Neural progenitor cell (in vitro differentiated cells): ENCODE measurements at places on chromosomes 7 and 10. TPM values are rescaled to one million over a fixed set of nuclear protein-coding genes. Genes with fewer than 3 reads are reported as not detected.

- DNase-seq, result no peak
Measured at GRCh38 chr10:14621037-14621436, 153.7 kb downstream of the FAM107B start.

LMOD2 gene
- not detected in 2 replicates for total RNA-seq

- DNase-seq, result no peak
Measured at GRCh38 chr7:38373155-38373554, 99.7 kb upstream of the TARP start.

DNA sequence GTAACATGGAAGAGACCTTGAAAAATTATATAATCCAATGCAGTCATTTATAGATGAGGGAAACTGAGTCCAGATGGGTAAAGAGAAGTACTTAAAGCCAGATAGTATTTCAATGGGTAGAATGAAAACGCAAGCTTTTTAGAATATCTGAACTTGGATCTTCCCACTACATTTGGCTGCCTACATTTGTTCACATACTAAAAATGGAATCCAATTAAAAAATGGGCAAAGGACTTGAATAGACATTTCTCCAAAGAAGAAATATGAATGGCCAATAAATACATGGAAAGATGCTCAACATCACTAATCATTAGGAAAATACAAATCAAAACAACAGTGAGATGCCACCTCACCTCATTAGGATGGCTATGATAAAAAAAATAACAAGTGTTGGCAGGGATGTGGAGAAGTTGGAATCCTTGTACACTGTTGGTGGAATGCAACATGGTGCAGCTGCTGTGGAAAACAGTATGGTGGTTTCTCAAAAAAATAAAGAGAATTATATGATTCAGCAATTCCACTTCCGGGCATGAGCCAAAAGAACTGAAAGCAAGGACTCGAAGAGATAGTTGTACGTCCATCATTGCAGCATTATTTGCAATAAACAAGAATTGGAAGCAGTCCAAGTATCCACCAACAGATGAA, 188.0 kb downstream of the FRMD4A start:
- no peak for DNase-seq

GRCh38 chr10:101020427-101021075, 10.4 kb downstream of the PDZD7 start:
- DNase-seq, result no peak

- DNase-seq, result no peak
Measured at GRCh38 chr7:50418526-50419290, 31.4 kb downstream of the FIGNL1 start.

MMD2 gene
- total RNA-seq, result 0.28 TPM in 1 of 2 replicates, not detected in the other

DNA sequence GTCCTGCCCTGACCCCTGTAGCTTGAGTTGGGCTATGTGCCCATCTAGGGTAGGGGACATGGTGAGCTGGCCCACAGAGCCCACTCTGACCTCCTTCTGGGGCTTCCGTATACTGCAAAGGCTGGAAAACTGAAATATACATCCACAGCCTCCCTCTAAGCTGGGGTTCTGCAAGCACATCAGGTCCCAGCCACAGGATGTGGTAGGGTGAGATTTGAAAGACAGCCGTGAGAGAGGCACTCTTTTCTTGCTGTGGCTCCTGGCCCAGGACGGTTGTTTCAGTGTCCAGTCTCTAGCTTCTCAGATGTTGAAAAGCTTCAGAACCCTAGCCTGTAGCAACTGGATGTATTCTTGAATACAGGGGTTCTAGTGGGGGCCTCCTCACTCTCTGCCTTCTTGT, 60.1 kb upstream of the ADRB1 start:
- DNase-seq, result no peak

DNA sequence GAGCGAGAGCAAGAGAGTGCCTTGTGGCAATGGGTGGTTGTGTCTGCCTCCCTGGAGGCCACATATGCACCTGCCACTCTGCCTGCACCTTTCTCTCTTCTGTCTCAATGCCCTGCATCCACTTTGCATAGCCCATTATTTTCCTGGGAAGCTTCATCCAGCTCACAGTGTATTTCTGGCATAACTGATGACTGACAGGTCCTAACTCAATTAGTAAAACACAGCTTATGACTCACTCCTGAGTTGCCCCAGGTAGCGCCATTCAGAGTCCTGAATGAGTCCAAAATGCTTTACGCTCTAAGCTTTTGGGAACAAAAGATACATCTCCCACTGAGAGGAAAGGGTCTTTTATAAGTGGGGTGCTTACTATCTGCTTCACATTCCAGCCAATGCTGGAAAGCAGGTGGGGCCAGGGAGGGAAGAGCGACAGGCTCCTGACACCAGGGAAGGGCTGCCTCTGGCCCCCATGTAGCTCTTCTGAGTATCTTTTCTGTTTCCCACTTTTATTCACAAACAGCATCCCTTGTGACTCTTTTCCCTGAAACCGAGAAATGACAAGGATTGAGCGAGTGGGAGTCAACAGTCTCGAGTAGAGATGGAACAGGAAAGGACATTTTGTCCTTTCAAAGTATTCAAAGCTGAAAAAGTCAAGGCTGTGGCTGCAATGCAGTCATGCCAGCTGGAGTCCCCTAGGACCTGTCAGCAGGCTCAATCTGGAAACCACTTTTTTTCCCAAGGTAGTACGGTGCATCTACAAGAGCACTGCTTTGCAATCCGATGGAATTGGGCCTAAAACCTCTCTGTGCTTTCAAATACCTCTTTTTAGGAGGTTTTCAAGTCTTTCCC, 479.3 kb upstream of the PODXL start:
- peak; percentile 81 for DNase-seq

- no peak for DNase-seq
Measured at GRCh38 chr10:89314676-89315075, 12.8 kb downstream of the IFIT2 start.

GRCh38 chr7:32532716-32533115, 37.4 kb downstream of the AVL9 start:
- DNase-seq, result no peak

DNA sequence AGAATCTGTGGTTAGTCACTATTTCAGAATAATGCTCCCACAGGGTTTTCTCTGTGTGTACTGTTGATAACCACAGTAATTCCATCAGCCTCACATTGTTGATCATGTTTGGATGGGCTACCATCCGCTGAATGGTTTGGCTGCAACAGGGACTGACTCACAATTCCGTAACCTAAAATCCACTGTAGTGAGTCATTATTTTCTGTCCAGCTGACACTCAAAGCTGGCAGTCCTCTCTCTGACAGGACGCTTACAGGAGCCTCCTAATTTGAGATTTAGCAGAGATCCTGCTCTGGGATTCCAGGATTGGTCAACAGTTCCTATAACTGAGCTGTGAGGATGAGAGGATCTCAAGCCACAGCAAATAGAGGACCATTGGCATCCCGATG, 32.7 kb downstream of the VWA2 start:
- DNase-seq, result no peak

PCLO gene
- 2.0 and 2.5 TPM in 2 replicates for total RNA-seq

OR2A42 gene
- 0.15 TPM in 1 of 2 replicates, not detected in the other for total RNA-seq

ADCY1 gene
- 7.4 and 8.5 TPM in 2 replicates for total RNA-seq

GPR146 gene
- total RNA-seq, result 0.79 and 3.5 TPM in 2 replicates

LRRC17 gene
- total RNA-seq, result 4.3 and 4.6 TPM in 2 replicates

DNA sequence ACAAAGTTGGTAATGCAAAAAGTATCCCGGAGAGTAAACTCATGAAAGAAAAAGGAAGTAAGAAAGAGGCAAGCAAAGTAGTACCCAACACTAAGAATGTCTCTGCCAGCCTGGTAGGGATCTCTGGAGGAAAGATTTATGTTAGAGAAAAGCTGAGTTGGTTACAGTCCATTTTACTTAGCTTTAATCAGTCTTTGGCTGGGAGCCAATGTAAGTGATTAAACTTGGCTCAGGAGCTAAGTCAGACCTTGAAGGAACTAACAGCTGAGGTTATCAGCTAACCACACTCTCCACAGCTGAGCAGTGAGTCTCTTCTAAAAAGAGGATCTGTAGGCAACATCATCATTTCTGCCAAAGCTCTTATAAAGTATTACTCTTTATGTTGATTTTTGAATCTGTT, 148.0 kb downstream of the ANKRD7 start:
- DNase-seq, result no peak

IKZF1 gene
- 0.11 and 0.19 TPM in 2 replicates for total RNA-seq

- DNase-seq, result no peak
Measured at GRCh38 chr7:108453320-108453719, 2.9 kb downstream of the NRCAM start.

- DNase-seq, result no peak
Measured at GRCh38 chr7:130986261-130986690, 252.3 kb upstream of the KLF14 start.

DNA sequence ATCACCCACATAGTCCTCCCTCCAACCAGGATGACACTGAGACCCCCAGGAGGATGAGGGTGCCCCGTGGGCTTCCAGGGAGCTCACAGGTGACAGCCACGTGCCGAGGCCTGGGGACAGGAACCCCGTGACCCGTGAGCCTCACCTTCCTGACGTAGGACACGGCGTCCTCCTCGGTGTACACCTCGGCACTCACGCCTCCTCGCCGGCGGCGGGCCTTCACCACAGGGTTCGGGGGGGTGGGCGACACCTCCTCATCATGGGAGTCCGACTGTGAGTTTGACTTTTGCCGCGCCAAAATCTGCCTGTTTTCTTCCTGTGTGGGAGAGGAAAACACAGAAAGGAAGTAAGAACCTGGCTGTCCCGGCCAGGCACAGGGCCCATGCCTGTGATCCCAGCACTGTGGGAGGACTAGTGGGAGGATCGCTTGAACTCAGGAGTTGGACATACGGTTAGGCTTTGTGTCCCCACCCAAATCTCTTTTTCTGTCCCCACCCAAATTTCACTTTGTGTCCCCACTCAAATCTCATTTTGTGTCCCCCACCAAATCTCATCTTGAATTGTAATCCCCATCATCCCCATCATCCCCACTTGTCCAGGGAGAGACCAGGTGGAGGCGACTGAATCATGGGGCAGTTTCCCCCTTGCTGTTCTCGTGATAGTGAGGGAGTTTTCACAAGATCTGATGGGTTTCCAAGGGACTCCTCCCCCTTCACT, 45.9 kb upstream of the DNAAF5 start:
- no peak for DNase-seq

DNA sequence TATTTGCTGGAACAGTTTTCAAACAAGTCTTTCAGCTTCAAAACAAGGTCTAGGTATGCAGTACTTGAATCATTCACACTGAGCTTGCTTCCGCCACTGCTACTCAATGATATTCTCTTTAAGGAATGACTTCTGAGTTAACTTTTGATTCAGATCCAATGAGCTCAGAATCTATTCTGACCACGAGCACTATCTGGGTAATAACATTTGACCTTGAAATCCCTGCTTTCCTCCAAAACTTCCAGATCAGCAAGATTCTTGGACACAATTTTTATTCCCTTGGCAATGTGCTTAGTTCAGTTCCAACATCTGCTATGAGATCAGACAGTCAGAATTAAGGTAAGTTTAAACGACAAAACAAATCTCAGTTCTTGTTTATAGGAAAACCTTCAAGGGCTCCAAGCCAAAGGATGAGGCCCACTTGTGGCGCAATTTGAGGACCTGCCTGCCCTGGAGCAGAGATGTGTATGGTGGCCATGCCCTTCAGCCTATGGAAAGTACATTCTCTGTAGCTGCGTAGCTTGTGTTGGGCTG, 87.2 kb downstream of the RNF216 start:
- no peak for DNase-seq

- no peak for DNase-seq
Measured at GRCh38 chr7:83956104-83956503, 238.5 kb downstream of the SEMA3A start.

- DNase-seq, result peak; percentile 82
Measured at GRCh38 chr7:108328174-108328651, 128.0 kb downstream of the NRCAM start.

GRCh38 chr10:76012716-76013327, 581.4 kb downstream of the LRMDA start:
- DNase-seq, result peak; percentile 87

DNA sequence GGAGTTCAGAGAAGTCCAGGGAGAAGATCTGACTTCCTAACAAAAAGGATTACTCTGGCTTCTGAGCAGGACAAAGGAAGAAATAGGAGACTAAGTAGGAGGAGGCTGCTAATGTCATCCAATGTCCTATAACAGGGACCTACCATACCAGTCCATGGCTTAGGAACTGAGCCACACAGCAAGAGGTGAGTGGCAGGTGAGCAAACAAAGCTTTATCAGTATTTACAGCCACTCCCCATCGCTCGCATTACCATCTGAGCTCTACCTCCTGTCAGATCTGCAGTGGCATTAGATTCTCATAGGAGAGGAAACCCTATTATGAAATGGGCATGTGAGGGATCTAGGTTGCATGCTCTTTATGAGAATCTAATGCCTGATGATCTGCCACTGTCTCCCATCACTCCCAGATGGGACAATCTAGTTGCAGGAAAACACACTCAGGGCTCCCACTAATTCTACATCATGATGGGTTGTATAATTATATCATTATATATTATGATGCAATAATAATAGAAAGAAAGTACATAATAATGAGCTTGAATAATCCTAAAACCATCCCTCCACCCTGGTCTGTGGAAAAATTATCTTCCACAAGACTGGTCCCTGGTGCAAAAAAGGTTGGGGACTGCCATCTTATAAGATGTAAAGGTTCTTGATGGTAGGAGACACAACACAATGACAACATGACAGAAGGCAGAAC, 487.4 kb downstream of the PLXDC2 start:
- no peak for DNase-seq

DNA sequence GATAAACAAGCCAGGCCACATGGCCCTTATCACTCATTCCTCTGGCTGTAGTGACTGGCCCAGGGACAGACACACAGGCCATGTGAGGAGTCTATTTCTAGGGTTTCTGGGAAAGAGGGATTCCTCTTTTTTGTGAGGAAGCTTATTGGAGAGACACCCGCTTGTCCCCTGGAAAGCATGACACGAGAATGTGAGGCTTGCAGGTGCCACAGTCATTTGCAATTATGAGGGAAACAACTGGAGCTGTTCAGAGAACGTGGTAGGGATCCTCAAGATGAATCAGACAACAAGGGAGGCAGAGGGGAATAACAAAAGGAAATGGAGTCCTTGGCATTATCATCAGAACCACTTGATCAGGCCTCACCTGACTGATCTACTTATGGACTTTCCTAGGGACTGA, 64.5 kb downstream of the ADCYAP1R1 start:
- no peak for DNase-seq

DNA sequence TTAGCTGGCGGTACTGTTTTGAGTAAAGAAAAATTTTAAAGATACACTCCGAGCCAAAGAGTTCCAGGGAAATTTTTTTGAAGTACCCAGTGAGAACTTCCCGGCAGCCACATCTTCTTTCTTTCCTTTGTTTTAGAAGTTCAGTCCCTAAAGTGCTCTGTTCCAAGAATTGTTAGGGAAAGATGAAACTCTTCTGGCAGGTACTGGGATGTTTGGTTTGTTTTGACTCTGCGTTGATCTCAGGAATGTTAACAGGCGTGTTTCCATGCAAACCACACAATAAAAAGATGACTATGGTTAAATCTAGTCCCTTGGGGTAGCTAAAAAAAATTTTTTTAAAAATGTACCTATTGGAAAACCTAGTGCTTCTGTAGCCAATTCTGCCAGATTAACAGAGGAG, 224.7 kb upstream of the PHYHIPL start:
- DNase-seq, result no peak
